ENCODE measurements at places on chromosomes 12 and 14.

GRCh38 chr14:32629236-32629635, 300.1 kb downstream of the AKAP6 start:
- DNase-seq: no peak

GRCh38 chr12:26287671-26288381, 92.5 kb downstream of the SSPN start:
- DNase-seq: no peak

- DNase-seq: no peak
Observed at GRCh38 chr14:91048265-91048664, 12.2 kb downstream of the RPS6KA5 start.

DNA sequence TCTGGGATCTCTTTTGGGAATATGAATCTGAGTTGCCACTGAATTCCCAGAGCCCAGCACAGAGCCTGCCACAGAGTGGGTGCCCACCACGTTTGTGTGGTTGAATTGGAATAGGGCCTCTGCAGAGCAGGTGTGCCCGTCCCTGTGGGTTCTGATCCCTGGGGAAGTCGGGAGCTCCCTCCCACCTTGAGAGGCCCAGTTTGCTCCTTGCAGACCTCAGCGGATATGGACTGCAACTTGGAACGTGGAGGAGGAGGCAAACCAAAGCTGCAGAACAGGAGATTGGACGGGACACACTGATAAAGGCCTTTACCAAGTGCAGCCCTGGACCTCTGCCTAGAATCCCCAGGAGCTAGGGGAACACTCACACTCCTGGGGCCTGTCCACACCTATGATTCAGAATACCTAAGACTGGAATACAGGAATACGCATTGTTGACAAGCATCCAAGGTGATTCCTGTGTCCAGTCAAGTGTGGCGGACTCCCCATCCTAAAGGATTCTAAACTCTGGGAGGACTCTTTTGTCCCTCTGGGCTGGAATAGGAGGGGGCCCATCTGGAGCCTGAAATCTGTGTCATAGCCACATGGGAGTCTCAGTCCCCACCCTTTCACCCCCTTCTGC, 2.4 kb downstream of the KRT76 start:
- DNase-seq: no peak

- no peak for DNase-seq
Observed at GRCh38 chr12:29706311-29706710, 77.4 kb downstream of the TMTC1 start.

GRCh38 chr12:52046859-52047258, 4.4 kb upstream of the NR4A1 start:
- DNase-seq: no peak

DNA sequence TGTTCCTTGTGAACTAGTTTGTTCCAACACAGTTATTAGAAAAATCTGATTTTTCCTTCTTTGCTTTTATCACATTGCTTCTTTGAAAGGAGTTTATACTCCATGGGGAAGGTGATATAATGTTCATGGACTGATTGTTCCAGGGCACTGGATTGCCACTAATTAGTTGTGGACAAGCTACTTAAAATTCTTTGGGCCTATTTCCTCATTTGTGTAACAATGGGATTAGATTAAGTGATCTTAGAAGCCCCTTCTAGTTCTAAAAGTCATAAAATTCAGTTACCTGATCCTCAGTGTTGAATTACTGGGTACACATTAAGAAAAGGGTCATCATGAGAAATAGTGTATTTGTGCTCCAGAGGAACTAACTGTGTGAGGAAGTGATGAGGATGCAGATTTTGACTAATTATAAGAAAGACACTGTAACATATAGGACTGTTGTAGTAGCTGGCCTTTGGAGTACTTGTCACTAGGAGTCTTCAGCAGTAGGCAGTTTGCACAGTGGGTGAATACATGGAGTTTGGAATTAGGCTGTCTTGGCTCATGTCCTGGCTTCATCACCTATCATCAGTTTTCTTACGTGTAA, 82.2 kb downstream of the MIA2 start:
- DNase-seq: no peak

DNA sequence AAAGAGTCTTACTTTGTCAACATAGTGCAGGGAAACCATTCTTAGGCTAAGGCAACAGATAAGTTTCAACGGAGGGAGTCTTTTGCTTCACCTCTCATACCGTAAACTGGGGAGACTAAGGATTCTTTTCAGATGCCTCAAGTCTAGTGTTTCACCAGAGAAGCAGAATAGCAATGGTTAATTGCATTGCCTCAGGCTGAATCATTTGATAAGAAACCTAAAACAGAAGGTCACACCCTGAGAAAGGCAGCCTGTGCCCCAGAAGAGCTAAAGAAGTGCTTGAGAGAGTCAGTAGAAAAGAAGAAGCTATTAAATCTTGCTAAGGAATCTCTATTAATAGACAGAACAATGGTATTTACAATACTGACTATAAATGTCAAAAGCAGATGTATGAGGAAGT, 21.8 kb upstream of the ATXN7L3B start:
- DNase-seq: no peak
